Activated CD4-positive, alpha-beta T cell treated with anti-CD3 and anti-CD28 coated beads, Interleukin-2, amount 10 ng/mL, durations not matched to agents 7 days and 5 days (primary cell): ENCODE measurements at places on chromosomes 16 and 17. TPM values are rescaled to one million over a fixed set of nuclear protein-coding genes. Genes with fewer than 3 reads are reported as not detected.

GRCh38 chr17:27226611-27227230, 67.2 kb upstream of the WSB1 start:
- H3K4me3 ChIP-seq = no peak overlapping the region
- H3K27ac ChIP-seq = no peak overlapping the region
- H3K27me3 ChIP-seq = no peaks in the 10 kb centered on the region
- DNase-seq = no peak
- no peaks in the 10 kb centered on the region for H3K4me1 ChIP-seq

SLC47A2 gene
- total RNA-seq = not detected

DNA sequence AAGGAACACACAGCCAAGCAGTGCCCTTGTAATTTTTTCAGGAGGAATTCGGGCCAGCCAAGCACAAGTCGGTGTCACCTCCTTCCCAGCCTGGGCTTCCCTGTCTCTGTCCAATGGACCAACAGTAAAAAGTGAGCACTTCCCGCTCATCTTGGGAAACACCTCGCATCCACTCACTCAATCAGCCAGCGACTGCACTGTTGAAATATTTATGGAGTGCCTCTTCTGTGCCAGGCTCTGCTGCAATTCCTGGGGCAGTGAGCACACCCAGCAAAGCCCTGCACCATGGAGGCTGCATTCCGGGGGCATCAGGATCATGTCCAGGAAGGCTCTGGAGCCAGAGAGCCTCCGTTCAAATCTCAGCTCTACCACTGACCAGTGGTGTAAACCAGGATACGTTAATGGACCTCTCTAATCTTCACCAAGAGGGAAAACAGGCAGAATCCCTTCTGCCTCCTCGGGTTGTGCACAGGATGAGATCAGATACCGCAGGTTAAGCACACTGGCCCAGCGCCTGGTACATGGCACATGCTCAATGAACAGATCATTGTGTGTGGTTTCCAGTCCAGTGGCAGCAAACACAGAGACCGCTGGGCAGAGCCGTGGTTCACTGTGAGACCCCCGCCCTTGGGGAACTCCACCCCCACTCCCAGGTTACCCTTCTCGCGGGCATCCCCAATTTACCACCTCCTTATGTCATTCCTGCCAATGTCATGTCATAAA, 194.3 kb downstream of the ZNF423 start:
- no peaks in the 10 kb centered on the region for H3K27me3 ChIP-seq
- DNase-seq = no peak
- no peaks in the 10 kb centered on the region for H3K4me1 ChIP-seq
- H3K27ac ChIP-seq = peak overlapping the region; percentile 31

GPS2 gene
- 105 TPM for total RNA-seq

GRCh38 chr16:87780385-87780989, 14.7 kb upstream of the KLHDC4 start:
- H3K36me3 ChIP-seq = peaks cover 9% of the 10 kb centered on the region
- H3K4me3 ChIP-seq = peak overlapping the region; percentile 60
- H3K4me1 ChIP-seq = peaks cover 48% of the 10 kb centered on the region
- peak overlapping the region; percentile 95 for H3K27ac ChIP-seq
- H3K27me3 ChIP-seq = no peaks in the 10 kb centered on the region

GRCh38 chr16:89827383-89828198, 684 bp upstream of the SPIRE2 start:
- H3K4me1 ChIP-seq = peaks cover 6% of the 10 kb centered on the region
- H3K36me3 ChIP-seq = no peaks in the 10 kb centered on the region
- no peak for DNase-seq
- no peak overlapping the region for H3K27ac ChIP-seq

DNA sequence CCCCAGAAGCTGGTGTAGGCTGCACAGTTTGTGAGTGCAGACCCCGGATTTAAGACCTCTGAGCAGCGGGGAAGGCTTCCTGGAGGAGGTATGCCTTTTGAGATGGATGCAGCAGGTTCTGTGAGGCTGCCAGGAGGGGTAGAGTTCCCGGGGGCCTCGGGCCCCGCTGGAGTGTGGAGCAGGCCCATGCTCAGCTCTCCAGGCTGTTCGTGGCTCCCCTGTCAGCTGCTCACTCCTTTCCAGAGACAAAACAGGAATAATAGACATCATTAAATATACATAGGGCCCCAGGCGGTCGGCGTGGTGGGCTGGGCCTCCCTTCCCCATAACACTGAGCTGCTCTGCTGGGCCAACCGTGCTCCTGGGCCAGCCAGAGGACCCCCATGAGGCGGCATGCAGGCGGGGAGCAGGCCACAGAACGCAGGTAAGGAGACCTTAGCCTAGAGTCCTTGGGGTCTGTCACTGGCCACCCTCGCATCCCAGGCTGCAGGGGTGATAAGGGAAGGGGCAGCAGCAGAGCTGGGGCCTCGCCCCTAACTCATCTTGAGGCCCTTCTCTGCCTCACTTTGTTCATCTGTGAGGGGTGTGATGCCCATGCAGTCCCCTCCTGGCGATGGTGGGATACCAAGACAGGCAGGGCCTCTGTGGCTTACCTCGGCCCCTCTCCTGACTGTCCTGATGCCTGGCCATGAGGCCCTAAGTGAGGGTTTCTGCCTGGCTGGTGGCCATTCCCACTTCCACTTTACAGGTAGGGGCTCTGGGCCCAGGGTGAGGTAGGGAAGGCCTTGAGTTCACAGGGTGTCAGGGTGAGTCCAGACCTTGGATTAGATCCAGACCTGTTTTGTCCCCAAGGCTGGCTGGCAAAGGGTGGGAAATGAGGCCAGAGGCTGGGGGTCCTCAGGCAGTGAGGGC, at the start of gene MYO15A:
Gene MYO15A, plus strand, starts transcription at position 356 of the 912 bp plus-strand sequence. CDS start 10,045 bp downstream, outside the sequence.
- H3K27me3 ChIP-seq = no peaks in the 10 kb centered on the region
- DNase-seq = no peak
- H3K4me3 ChIP-seq = no peak within 1 kb of the TSS

DNA sequence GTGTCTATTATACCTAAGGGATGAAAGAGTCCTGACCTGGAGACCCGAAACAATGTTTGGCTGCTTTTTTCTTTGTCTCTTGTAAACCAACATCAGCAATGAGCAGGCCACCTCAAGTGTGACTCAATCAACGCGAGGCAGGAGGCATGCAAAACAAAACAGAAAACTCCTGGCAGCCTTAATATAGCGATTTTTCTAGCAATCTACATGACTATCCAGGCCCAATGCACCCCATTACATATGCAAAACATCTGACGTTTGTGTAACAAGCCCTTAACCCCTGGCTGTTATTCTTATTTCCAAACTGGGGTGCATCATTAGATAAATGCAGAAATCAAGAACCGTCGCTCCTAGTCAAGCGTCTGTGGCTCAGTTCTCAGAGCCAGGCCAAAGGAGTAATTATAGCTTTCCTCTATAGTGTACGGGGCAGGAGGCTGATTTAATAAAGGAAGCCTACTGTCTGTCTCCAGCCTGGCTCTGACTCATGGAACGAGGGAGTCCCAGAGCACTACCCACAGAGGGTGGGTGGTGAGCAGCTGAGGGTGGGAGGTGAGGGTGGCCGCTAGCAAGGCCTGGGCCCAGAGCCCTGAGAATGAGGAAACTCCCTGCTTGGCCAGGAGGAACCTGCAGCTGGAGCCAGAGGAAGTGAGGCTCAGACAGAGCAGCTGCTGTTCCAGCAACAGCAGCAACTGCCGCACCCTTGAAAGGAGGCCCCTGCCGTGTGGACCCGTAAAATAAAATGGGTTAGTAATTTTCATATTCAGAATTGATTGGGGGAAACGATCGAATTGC, 43.9 kb downstream of the CHD9 start:
- peak overlapping the region; percentile 75 for H3K4me3 ChIP-seq
- peaks cover 38% of the 10 kb centered on the region for H3K4me1 ChIP-seq
- no peaks in the 10 kb centered on the region for H3K27me3 ChIP-seq

DNA sequence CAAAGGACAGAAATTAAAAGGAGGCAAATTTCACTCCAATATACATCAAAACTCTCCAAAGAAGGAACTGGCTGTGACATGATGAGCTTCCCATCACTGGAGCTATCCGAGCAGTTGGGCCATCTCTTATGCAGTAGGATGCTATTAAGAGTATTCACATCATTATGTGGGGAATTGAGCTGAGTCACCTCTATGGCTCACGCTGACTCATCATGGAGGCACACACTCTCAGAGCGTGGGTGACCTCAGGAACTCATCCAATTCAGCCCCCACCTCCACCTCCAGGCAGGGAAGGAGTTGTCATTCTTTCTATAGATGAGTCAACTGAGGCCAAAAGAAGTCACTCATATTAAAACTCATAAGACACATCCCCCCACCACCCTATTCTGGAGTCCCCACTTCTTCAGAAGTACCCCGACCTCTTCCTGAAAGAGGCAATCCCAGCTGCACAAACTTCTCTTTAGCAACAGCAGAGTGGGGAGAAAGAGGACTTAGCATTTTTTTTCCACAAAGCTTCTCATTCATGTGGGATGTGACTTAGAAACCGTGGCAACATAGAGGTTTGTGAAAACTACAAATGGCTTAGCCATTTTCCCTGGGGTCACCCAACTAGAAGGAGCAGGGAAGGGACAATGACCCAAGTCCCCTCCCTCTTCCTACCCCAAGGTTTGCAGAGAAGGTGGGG, 32.5 kb downstream of the ABCC12 start:
- peaks cover 2% of the 10 kb centered on the region for H3K27me3 ChIP-seq
- H3K4me1 ChIP-seq = no peaks in the 10 kb centered on the region
- no peak overlapping the region for H3K27ac ChIP-seq
- no peak overlapping the region for H3K4me3 ChIP-seq
- DNase-seq = peak; percentile 6

DNA sequence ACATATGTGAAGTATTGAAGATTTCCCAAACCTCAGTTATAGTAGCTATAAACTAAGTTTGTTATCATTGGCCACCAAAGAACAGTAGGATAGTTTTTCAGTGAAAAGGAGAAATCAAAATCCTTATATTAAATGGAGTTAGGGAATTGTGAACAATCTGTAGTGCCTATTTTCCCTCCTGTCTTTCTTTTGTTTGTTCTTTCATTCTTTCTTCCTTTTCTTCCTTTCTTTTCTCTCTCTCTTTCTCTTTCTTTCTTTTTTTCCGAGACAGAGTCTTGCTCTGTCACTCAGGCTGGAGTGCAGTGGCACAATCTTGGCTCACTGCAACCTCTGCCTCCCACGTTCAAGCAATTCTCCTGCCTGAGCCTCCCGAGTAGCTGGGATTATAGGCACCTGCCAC, 48.8 kb downstream of the SSH2 start:
- peaks cover 14% of the 10 kb centered on the region for H3K4me1 ChIP-seq
- H3K36me3 ChIP-seq = peaks cover 6% of the 10 kb centered on the region
- no peak for DNase-seq
- no peaks in the 10 kb centered on the region for H3K27me3 ChIP-seq

GRCh38 chr17:39221572-39221971, 4.2 kb downstream of the STAC2 start:
- H3K36me3 ChIP-seq = peaks cover 3% of the 10 kb centered on the region
- H3K4me1 ChIP-seq = peaks cover 6% of the 10 kb centered on the region
- H3K4me3 ChIP-seq = no peak overlapping the region
- H3K27ac ChIP-seq = no peak overlapping the region
- no peak for DNase-seq

DNA sequence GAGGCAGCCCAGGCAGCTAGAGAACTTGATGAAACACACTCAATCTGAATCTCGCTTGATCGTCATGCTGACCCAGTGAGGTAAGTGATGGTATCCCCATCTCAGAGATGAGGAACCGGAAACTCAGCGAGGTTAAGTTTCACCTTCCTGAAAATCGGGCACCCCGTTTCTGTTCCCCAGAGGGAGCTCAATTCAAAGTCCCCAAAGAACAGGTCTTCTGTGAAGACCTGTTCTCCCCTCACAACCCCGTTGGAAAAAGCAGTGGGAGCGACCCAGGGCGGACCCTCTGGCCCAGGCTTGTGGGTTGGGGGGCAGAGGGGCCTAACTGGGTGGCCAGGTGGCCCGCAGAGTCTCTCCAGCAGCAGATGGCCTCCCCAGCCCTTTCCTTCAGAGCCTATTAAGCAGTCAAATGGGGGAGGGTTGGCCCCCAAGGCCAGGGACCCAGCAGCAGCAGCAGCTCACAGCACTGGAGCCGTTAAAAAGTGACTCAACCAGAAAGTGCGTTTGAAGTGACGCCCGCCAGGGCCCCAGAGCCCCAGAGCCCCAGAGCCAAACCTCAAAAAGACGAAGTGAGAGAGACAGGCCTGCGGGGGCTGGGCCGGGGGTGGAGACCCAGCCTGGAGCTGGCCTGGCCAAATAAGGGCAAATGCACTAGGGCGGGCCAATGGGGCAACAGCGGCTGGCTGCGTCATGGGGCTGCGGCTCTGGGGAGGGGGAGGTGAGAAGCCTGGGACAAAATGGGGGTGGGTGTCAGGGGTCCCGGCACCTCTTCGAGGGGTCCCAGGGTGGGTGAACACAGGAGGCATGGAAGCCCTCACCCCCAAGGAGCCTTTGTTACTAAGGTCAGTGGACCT, 9.2 kb upstream of the TSPOAP1 start:
- peak overlapping the region; percentile 93 for H3K4me3 ChIP-seq
- peak; percentile 95 for DNase-seq
- peaks cover 63% of the 10 kb centered on the region for H3K36me3 ChIP-seq
- H3K27ac ChIP-seq = peak overlapping the region; percentile 99

ARHGAP27 gene
- 93.5 TPM for total RNA-seq

DNA sequence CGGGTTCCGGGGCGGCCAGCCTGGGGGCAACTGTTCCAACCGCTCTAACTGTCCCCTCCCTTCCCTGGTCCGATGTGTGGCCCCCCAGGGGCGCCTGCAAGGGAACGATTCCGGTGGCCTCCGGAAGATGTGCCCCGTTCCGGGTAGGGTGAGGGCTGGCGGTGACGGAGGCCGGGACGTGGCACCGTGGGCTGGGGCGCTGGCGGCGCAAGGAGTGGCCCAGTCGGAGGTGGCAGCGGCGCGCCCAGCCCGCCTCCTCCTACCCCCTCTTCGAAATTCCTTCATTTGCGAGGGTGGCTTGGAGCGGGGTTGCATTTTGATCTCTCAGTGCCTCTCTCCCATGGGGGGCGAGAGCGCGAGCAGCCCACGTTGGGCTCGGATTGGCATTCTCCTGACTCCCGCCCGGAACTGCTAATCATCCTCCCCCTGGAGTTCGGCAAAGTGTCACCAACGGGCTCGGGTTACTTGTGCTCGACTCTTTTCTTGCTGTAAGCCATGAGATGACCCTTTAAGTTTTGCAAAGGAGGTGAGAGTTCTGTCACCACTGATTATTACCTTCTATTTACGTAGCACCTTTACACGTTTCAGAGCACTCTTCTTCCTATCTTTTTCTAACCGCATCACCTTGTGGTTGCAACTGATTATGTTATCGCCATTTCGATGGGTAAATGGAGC, 622 bp downstream of the NDEL1 start:
- peak overlapping the region; percentile 91 for H3K4me3 ChIP-seq
- H3K4me1 ChIP-seq = peaks cover 42% of the 10 kb centered on the region
- H3K36me3 ChIP-seq = peaks cover 10% of the 10 kb centered on the region
- no peaks in the 10 kb centered on the region for H3K27me3 ChIP-seq

LITAFD gene
- not detected for total RNA-seq
